CD4-positive, CD25-positive, alpha-beta regulatory T cell (primary cell): ENCODE measurements at places on chromosomes 2 and 18.

GRCh38 chr2:54459037-54459441 lies 2.9 kb downstream of the SPTBN1 start:
- H3K36me3 ChIP-seq, result no peaks in the 10 kb centered on the region
- no peak for DNase-seq
- H3K27me3 ChIP-seq, result peaks cover 44% of the 10 kb centered on the region

GRCh38 chr2:61135510-61135909 lies 26.5 kb upstream of the C2orf74 start:
- no peak overlapping the region for H3K4me3 ChIP-seq
- no peaks in the 10 kb centered on the region for H3K4me1 ChIP-seq
- no peak for DNase-seq
- no peaks in the 10 kb centered on the region for H3K27me3 ChIP-seq
- H3K27ac ChIP-seq, result no peak overlapping the region

GRCh38 chr18:36130039-36130831 lies 536 bp downstream of the ELP2 start:
- peak overlapping the region; percentile 99 for H3K27ac ChIP-seq
- H3K27me3 ChIP-seq, result no peaks in the 10 kb centered on the region
- peak overlapping the region; percentile 98 for H3K4me3 ChIP-seq
- DNase-seq, result no peak

- peaks cover 4% of the 10 kb centered on the region for H3K4me1 ChIP-seq
- peaks cover 5% of the 10 kb centered on the region for H3K27me3 ChIP-seq
- no peaks in the 10 kb centered on the region for H3K36me3 ChIP-seq
- no peak overlapping the region for H3K27ac ChIP-seq
- H3K4me3 ChIP-seq, result no peak overlapping the region
Measured at GRCh38 chr2:236054125-236054524, 114.1 kb downstream of the GBX2 start.

DNA sequence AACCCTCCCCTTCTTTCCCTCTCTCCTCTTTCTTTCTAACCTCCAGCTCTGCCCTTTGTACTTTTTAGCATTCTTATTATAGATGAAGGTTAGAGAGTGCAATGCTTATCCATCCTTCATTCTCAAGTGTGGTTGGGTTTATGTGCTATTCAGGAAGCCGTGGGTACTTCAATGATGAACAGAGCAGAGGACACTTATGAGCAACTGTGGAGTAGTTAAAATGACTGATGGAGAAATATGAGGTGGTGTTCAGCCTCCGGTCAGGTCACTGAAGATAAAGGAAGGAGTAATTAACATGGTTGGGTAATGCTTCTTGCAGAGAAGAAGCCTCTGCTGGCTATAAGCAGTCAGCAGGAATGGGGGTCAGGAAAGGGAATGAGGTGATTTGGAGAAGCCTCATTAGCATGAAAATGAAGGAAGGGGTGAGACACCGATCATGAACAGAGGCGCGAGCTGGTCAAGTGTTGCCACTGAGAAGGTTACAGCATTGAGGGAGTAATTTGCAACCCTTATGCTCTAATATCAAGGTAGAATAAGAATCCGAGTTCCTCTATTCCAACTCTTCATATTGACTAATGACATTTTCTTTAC lies 174.7 kb downstream of the LPIN1 start:
- H3K36me3 ChIP-seq, result no peaks in the 10 kb centered on the region
- H3K4me3 ChIP-seq, result no peak overlapping the region
- no peak for DNase-seq
- peaks cover 3% of the 10 kb centered on the region for H3K27me3 ChIP-seq
- no peaks in the 10 kb centered on the region for H3K4me1 ChIP-seq
- H3K27ac ChIP-seq, result no peak overlapping the region

DNA sequence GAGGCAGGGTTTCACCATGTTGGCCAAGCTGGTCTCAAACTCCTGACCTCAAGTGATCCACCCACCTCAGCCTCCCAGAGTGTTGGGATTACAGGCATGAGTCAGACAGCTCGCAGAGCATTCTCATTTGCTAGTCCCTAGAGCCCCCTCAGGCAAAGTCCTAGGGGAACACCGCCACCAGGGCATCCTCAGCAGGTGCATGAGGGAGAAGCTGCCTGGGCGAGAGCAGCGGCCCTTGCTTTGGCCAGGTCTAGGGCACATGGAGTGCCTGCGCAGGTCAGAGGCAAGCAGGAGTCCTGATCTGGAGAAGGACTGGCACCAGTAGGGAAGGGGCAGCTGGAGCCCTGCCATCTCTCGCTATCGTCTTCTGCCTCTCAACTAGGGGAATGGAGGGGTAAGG lies 32.4 kb downstream of the NGEF start:
- H3K36me3 ChIP-seq, result no peaks in the 10 kb centered on the region
- no peak overlapping the region for H3K4me3 ChIP-seq
- no peak overlapping the region for H3K27ac ChIP-seq
- DNase-seq, result no peak

- no peak overlapping the region for H3K4me3 ChIP-seq
- H3K27ac ChIP-seq, result no peak overlapping the region
- H3K36me3 ChIP-seq, result no peaks in the 10 kb centered on the region
- no peak for DNase-seq
- H3K27me3 ChIP-seq, result no peaks in the 10 kb centered on the region
Measured at GRCh38 chr18:34352385-34353163, 127.9 kb upstream of the NOL4 start.

GRCh38 chr2:157874348-157874747 lies 1.8 kb downstream of the ACVR1 start:
- DNase-seq, result no peak
- H3K27me3 ChIP-seq, result no peaks in the 10 kb centered on the region
- H3K36me3 ChIP-seq, result no peaks in the 10 kb centered on the region

GRCh38 chr2:235603659-235604058 lies 109.8 kb downstream of the AGAP1 start:
- no peaks in the 10 kb centered on the region for H3K27me3 ChIP-seq
- no peaks in the 10 kb centered on the region for H3K36me3 ChIP-seq
- no peaks in the 10 kb centered on the region for H3K4me1 ChIP-seq
- H3K27ac ChIP-seq, result no peak overlapping the region
- no peak for DNase-seq

GRCh38 chr18:25701821-25702220 lies 349.9 kb upstream of the ZNF521 start:
- no peak for DNase-seq
- H3K4me3 ChIP-seq, result no peak overlapping the region
- no peaks in the 10 kb centered on the region for H3K27me3 ChIP-seq
- H3K4me1 ChIP-seq, result no peaks in the 10 kb centered on the region
- no peak overlapping the region for H3K27ac ChIP-seq

GRCh38 chr2:160010361-160011145 lies 51.9 kb downstream of the PLA2R1 start:
- H3K4me1 ChIP-seq, result no peaks in the 10 kb centered on the region
- no peak overlapping the region for H3K27ac ChIP-seq
- no peak for DNase-seq
- no peak overlapping the region for H3K4me3 ChIP-seq
- H3K27me3 ChIP-seq, result no peaks in the 10 kb centered on the region

- no peak overlapping the region for H3K4me3 ChIP-seq
- no peak for DNase-seq
- H3K4me1 ChIP-seq, result no peaks in the 10 kb centered on the region
- no peaks in the 10 kb centered on the region for H3K36me3 ChIP-seq
Measured at GRCh38 chr2:83941886-83942285, 517.2 kb downstream of the SUCLG1 start.
